Neural crest cell (in vitro differentiated cells): ENCODE measurements at places on chromosomes 3 and 15.

DNA sequence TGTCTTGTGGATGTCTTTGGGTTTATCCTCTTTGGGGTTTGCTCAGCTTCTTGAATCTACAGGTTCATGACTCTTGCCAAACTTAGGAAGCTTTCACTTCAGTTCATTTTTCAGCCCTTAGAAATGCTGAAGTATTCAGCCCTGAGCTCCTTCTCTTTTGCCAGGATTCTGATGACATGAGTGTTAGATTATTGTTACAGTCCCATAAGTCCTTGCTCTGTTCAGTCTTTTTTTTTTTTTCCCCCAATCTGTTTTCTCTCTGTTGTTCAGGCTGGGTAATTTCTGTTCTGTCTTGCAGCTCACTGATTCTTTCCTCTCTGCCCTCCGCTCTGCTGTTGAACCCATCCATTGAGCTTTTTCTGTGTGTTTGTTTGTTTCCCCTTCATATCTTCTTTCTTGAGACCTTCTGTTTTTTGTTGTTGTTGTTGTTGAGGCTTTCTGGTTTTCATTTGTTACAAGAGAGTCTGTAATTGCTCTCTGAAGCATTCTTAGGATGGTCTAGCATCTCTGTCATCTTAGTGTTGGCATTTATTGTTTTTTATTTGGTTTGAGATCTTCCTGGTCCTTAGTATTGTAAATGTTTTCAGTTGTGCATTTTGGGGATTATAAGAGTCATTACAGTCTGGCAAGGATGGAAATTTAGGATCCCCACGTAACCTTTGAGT lies 18.4 kb downstream of the LRCH3 start:
- DNase-seq: no peak

DNA sequence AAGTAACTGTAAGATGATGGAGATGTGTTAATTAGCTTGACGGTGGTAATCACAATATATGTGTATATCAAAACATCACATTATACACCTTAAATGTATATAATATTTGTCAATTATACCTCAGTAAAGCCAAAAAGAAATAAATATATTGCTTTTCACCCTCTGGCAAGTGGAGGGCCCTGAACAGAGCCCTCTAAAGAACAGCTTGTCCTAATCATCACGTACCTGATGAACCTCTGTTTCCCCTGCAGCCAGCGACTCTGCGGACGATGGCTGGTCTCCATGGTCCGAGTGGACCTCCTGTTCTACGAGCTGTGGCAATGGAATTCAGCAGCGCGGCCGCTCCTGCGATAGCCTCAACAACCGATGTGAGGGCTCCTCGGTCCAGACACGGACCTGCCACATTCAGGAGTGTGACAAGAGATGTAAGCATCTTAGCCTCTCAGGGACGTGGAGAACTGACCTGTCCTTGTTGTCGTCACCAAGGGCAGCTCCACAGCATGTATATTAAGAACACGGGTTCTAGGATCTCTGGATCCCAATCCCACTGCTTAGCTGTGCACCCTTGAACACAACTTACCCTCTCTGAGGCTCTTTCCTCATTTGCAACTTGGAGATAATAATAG lies 6.3 kb downstream of the THBS1 start:
- DNase-seq: no peak

DNA sequence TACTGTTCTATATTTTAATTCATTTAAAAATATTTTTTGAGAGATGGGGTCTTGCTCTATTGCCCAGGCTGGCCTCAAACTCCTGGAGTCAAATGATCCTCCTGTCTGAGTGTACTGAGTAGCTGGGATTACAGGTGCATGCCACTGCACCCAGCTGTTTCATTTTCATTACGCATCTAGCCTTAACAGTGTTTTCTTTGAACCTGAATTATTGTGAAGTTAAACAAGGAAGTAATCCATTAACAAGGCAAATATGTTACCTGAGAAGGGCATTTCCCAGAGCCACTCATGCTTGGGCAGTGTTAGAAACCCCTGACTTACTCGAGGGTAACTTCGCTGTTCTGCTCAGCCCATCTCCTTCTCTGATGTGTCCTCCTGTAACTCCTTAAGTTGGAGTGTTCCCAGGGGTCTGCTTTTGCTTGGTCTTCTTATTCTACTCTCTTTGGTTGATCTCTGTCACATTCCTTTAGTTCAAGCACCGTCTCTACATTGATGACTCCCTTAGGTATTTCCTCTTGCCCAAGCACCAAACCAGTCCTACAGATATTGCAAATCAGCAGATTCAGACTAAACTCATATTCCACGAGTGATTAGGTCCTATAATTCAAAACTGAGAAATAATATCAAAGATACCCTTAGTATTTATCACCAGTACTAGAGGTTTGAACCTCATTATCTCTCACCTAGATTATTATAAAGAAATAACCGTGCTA lies 107.9 kb downstream of the STAC start:
- no peak for DNase-seq

GRCh38 chr15:71921191-71921590 lies 110.8 kb downstream of the NR2E3 start:
- no peak for DNase-seq

DNA sequence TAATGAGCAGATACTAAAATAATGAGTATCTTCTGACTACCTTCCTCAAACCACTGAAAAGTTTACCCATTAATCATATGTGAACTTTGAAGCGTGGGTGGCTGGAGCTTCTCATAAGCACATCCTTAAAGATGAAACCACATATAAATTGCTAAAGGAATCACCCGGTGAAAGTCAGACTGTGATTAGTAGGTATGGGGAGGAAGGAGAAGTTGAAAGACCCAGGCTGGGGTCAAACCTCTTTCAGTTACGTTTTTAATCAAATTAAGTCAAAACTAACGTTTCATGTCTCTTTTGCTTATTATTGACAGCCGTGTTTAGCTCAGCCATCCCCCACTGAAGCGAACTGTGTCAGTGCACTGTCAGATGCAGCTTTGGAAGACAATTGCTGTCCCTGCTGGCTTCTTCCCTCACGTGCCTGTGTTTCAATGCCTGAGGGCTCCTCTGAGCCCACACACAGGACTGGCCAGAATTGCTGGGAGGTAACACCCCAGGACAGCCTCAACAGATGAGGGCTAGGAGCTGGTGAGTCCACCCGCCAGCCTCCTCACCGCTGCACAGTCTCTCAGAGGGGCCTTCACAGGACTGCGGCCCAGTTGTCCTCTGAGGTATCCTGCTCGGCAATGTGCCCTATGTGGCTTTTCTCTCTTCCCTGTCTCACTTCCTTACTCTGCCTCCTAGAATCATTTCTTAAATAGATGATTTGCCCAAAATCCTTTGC lies 29.3 kb upstream of the SH3BP5 start:
- DNase-seq: no peak

- no peak for DNase-seq
Observed at GRCh38 chr15:46297766-46298165, 662.9 kb downstream of the SQOR start.

DNA sequence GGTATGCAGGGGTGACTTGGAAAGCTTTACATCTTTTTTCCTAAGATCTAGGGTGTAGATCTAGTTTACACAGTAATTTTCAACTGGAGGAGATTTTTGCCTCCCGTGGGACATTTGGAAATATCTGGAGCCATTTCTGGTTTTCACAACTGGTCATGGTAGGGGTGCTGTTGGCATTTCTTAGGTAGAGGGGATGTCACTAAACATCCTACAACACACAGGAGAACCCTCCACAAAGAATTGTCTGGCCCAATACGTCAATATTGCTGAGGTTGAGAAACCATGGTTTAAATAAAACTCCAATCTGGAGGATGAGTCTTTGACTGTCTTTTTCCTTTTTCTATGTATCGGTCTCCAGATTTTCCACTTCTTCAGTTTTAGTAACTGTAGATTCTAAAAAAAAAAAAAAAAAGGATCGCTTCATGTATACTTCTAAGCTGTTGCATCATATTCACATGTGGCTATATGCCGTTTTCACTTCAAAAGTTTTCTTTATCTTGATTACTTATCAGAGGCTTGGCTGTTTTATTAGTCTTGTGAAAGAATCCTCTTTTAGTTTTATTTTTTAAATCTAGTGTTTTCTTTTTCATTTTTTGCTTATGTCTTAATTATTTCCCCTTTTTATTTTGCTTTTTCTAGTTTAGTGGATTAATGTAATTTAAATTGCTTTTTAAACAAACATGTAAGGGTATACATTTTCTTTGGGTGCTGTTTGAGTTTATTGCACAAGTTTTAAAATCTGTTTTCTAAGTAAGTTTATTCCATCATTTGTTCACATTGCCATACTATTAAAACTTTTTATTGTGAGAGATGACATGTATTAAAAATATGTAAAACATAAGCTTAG lies 21.2 kb downstream of the UBE2Q2 start:
- no peak for DNase-seq

GRCh38 chr15:76996526-76997401 lies 1.8 kb downstream of the PSTPIP1 start:
- no peak for DNase-seq

DNA sequence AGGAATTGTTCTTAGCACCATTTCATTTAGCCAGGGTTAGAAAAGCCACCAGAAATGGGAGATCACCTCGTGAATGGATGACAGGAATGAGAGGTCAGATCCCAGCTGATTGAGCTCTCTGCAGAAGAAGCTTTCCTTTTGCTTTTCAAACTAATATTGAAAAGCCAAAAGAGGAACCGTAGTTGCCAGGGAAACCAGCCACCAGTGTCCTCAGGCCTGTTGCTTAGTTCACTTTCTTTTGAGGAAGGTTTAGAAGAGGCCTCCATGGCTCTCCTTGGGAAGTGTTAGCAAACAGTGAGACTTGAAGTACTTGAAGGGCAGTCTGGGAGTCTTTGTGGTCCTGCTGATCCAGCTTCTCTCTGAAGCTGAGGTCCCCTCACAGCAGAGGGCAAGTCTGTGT lies 7.4 kb upstream of the CCK start:
- no peak for DNase-seq

DNA sequence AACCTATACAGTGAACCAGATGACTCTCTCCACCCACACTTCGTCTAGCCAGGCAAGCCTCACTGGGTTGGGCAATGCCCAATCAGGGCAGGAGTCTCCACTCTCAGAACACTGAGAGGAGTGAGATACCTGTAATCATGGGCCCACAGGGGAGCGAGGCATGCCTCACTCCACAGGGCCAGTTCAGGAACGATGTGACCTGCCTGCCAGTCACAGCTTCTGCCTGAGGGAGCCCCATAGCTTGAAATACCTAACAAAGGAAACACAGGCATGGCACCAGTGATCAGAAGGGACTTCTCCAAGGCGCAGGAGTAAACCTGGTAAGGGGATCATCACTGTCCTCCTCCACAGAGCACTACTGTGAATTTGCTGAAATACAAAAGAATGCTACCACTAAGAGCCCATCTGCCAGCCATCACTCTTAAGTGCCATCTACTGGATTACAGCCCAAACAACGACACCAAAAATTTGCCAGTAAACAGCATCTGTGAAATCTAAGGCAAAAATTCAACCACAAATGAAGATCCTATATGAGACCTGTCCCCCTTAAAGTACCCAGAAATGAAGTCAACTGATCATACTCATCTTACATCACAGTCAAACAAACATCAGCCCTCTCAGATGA lies 689.9 kb upstream of the SEMA6D start:
- DNase-seq: no peak

DNA sequence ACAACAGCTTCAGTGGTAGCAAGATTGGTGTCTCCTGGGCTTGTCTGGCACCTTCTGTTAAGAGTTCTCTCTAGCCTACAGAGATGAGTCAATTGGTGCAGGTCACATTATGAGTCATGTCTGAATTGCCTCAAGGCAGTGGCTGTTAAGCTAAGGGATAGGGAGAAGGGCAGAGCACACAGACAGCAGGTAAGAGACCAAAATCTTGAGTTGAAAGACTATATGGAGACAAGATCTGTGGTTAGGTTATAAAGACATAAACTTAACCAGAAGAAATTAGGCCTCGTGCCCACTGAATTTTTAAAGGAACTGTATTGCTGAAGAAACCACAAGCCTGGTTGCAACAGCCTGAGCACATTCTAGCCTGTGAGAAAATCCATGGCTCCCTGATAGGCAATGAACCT lies 19.2 kb upstream of the KPNA1 start:
- DNase-seq: no peak

- DNase-seq: no peak
Observed at GRCh38 chr3:156806698-156807097, 19.5 kb upstream of the LEKR1 start.

DNA sequence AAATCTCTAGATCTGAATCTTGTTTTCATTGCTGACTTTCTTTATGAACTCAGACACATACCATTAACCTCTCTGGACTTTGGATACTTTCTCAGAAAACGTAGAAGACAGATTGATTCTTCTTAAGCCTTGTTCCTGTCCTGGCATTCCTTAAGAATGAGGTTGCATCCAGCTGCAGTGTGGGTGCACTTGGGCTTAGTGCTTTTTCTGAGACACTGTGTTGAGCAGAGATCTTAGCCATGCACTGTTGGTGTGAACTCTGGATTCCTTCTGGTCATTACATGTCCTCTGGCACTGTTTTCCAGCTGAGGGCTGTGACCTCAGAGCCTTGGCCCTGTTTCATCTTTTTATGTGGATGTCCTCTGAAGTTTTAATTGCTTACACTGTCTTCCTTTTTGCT lies 428.3 kb downstream of the CNTN4 start:
- DNase-seq: no peak

DNA sequence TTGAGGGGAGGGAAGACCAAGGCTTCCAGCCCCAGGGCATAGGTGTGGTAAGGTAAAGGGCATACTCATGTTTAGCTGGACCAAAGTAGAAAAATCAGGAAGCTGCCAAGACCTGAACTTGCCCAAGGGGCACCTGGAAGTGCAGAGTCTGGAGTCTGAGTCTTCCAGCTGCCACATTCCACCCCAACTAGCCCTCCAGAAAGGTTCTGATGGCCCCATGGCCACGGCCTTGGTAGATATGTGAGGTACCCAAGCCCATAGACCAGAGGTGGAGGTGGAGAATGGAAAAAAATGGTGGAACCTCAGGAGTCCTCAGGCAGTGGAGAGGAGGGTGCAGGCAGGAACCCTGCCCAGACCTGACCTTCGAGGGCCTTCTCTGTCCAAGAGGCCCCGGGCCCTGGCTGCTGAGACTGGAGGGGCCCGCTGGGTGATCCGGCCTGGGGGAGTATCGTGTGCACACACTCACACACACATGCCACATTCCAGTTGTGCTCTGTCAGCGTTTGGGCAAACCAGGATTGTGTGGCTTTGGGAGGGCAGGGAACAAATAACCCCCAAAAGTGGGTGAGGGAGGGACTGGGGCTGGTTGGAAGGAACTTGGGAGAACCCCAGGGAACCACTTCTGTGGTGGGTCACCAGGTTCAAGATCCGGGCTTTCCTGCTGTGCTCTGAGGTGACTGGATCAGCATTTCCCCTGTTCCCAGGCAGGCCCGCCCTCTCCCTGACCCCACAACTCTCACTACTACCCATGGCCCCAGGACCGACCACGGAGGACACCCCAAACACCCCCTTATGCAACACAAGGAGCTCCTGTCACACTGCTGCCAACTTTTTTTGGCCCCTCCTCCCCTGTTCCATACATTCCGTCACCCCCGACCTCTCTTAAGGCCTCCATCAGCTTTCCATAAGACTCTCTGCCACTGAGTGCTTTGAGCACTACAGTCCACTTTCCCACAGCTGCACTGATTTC lies 11.6 kb downstream of the MYL3 start:
- DNase-seq: no peak

GRCh38 chr3:52233968-52234367 lies 5.0 kb downstream of the TWF2 start:
- DNase-seq: no peak

- no peak for DNase-seq
Observed at GRCh38 chr3:81375921-81376320, 385.5 kb downstream of the GBE1 start.
